ENCODE measurements at places on chromosomes 1 and 21.

DNA sequence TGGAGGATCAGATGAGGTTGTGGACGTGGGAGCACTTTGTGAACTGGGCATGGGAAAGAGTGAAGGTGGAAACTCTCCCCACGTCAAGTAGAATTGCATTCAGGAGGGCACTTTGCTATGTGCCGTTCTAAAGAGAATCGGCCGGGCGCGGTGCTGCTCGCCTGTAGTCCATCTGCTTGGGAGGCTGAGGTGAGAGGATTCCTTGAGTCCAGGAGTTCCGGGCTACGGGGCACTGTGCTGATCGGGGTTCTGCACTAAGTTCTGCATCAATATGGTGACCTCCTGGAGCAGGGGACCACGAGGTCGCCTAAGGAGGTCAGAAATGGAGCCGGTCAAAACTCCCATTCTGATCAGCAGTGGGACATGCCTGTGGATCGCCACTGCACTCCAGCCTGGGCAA is 141.9 kb downstream of the PEX14 start:
- DNase-seq = no peak

DNA sequence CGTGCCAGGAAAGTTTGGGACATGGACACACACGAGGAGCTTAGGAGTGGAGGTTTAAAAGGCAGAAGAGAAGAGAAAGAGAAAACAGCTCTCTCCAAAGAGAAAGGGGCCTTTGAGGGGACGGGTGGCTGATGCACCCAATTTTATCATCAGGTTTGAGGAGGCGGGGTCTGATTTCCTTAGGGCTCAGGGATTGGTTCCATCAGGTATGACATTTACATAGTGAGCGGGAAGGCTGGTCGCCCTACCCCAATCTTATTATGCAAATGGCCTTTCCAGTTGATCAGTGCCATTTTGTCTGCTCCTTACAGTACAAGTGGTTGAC is 749.1 kb upstream of the TPTE start:
- DNase-seq = no peak

GRCh38 chr1:8529901-8530300 is 212.0 kb downstream of the SLC45A1 start:
- no peak for DNase-seq

DNA sequence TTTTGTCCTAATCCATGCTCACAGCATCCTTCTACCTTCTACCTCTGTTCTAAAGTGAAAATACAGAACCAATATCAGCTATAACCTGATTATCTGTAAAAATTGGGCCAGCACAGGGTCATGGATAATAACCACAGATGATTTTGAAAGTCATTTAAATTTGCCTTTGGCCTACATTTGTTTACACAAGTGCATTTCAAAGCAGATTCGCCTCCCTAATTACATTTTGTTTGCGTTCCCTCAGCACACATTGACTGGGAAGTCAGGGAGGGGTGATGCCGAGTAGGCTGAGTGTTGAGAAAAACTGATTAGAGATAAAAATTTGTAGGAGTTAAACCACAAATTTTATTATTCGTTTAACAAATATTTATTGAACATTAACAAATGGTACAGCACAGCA is 19.2 kb upstream of the RGS8 start:
- DNase-seq = no peak

DNA sequence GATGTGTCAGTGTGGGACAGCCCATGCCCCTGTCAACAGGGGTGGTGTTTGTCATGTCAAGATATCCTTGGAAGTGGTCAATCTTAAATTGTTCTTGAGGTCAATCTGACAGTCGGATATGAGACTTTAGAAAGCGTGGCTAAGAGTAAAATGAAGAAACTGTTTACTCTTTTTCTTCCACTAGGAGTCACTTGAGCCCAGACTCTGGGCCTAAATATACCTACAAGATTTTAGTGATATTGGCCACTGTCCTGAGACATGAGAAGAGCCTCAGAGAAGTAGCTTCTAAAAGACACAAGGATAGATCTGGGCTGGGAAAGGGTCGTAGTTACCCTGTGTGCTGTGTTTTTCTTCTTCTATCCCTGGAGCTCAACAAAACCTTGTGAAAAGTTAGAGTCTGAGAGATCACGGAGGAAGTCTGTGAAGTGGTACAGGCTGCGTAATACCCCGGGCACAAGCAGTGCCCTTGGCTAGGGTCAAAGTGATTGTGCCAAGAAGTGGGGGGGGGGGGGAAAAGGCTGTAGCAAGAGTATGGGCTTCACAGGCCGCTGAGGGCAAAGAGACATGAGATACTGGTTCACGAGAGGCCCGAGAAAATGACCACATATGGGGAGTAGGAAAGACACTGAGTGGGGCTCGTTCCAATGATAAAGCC is 355.2 kb upstream of the GREM2 start:
- DNase-seq = no peak

DNA sequence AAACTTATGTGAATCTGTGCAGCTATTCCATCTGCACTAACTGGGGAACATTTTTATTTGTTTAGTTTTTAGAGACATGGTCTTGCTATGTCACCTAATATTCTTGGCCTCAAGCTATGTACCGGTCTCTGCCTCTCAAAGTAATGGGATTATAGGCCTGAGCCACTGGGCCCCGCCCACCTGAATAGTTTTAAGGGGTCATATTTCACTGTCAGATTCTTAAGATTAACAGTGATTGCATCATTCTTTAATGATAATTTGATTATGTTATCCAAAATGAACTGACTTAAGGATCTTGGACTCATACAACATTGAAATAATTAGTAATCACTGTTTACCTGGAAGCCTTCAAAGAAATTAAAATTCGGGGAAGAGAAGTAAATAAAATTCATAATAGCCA is 12.6 kb upstream of the KLF18 start:
- DNase-seq = no peak

- no peak for DNase-seq
These were observed 19.5 kb downstream of the PDE9A start for GRCh38 chr21:42672699-42673458.

DNA sequence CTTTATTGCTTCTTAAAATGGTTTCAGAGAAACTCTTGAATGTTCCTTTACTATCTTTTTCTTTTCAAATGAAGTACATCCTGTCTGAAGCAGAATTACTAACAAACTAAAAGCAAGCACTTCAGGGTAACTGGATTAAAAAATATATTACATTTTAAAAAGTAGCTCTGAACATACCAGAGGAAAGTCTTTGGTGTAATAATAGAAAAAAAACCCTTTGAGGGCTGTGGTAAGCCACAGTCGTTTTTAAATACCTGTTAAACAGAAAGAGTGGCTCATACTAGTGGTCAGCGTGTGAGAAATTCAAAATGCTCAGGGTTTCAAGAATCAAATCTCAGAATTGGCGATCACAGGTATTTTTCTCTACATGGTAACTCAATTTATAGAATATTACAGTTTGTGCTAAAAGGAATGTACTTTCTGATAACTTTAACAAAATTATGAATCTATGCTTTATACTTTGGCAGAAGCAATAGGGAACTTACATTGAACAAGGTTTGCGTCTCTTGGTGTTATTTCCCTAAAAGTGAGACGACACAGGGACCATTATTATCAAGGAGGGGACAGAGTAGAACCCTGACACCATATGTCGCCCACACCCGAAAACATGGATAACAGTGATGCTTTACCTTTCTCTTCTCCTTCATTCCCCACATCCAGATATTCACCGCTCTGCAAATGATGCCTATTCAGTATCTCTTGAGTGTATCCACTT is 97.0 kb upstream of the DPH5 start:
- no peak for DNase-seq

GRCh38 chr1:209318181-209319056 is 265.1 kb upstream of the CAMK1G start:
- no peak for DNase-seq

DNA sequence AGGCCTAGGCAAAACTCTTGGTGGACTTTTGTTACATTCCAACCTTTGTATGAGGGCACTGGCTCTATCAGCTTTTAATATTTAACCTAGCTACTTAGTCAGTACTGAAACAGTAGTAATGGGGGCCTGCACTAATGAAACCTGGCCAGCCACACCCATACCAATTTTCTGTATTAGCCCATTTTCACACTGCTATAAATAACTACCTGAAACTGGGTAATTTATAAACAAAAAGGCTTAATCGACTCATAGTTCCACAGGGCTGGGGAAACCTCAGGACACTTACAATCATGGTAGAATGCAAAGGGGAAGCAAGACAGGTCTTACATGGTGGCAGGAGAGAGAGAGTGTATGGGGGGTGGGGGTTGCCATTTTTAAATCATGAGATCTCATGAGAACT is 245.7 kb upstream of the RGS18 start:
- DNase-seq = no peak

- DNase-seq = no peak
These were observed 756 bp downstream of the ANKRD13C start for GRCh38 chr1:70353601-70354331.

DNA sequence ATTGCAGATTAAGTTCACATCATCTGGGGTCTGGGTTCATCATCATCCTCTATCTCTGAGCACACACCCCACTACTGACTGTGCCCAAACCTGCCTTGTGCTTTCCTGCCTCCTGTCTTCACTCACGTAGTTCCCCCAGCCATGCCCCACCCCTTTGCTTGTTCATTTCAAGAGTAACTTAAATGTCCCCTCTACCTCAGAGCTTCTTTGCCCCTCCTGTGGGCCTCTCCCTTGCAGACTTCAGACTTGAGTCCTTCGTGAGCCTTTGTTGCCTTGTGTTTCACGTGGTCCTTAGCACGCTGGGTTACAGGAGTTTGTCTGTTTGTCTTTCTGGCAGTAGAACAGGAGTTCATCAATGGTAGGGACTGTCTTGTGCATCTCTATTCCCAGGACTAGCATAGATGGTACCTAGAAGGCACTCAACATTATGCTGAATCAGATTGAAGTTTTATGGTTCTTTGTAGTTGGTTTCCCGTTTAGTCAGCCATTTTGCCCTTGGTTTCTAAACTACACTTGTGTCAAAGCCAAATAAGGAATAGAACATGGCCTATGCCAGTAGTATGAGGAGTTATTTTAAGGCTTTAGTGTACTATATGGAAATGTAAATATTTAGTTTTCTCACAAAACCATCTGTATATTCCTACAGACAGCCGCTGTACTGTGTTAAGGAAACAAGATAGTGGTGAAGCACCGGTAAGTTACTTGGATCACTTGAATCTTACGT is 86.2 kb downstream of the TTC3 start:
- no peak for DNase-seq

DNA sequence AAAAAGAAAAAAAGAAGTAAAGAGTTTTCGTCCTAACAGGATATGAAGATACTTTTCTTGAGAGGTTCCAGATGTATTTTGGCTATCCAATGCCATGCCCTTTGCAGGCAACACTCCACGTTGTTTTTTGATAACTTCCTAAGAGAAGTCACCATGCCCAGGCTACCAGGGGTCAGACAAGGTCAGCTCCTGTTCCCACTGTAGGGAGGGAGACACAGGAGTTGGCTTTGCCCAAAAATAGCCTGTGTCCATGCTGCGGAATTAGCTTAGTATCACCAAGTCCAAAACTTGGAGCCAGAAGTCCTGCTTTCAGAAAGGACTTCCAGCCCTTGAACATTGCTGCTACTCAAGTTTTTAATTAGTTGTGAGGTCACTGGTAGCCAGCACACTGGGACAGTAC is 62.1 kb upstream of the NRIP1 start:
- DNase-seq = no peak

- no peak for DNase-seq
These were observed 49.0 kb downstream of the GPR161 start for GRCh38 chr1:168087696-168088095.

DNA sequence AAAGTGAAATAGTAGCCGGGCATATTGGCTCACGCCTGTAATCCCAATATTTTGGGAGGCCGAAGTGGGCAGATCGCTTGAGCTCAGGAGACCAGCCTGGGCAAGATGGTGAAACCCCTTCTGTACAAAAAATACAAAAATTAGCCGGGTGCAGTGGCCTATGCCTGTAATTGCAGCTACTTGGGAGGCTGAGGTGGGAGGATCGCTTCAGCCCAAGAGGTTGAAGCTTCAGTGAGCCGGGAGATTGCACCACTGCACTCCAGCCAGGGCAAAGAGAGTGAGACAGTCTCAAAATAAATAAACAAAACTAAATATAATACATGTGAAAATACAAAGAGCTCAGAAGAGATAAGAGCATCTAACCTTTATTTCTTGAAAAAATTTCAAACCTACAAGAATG is 2.3 kb upstream of the MSTO1 start:
- no peak for DNase-seq

- no peak for DNase-seq
These were observed 50.8 kb upstream of the TNFSF18 start for GRCh38 chr1:173101589-173101988.

- no peak for DNase-seq
These were observed 23.6 kb downstream of the ATP2B4 start for GRCh38 chr1:203649999-203650836.

GRCh38 chr1:112988367-112988766 is 32.4 kb upstream of the SLC16A1 start:
- no peak for DNase-seq

GRCh38 chr1:47948126-47948525 is 49.1 kb downstream of the TRABD2B start:
- DNase-seq = no peak

DNA sequence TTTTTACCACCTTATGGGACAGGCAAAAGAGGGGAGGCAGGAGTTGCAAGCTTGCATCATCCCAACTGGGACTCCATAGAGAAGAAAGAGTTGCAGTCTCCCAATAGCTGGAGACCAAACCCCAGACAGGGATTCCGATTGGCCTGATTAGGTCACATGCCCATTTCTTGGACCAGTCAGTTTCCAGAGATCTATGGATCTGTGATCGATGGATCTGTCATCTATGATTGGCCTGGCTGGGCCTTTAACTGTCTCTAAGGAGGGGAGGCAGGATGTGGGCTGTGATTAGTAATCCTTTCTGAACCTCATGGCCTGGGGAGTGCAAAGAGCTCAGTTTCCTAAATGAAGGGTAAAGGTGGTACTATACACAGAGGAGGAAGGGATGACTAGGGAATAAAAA is 252.1 kb downstream of the MATN1 start:
- no peak for DNase-seq

DNA sequence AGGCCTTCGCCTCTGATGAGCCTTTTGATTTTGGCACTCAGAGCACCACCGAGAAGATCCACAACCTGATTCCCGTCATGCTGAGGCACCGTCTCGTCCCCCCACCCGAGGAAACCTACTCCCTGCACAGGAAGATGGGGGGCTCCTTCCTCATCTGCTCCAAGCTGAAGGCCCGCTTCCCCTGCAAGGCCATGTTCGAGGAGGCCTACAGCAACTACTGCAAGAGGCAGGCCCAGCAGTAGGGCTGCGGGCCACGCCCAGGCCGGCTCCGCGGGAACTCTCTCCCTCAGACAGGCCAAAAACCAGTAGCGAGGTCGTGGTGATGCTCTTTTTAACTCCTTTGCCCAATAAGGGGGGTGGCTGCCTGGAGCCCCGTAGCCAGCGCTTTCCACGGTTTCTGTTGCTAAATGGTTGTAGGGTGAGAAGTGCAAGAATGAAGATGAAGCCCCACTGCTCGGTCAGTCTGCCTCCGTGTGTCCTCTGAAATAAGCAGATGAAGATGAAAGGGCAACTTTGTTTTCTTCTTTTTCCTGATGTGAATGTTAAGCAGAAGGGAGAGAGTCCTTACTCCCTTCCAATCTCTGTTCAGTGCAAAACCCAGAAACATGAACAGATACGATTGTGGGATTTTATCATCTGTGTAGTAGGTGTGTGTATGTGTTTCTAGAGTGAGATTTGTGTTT is 46.5 kb downstream of the COQ8A start:
- DNase-seq = no peak

GRCh38 chr1:160818207-160818937 is 22.4 kb downstream of the LY9 start:
- DNase-seq = no peak

Data from cerebellar nuclear complex (tissue), 1 donor.